ENCODE measurements at places on chromosomes 16 and 17. TPM values are rescaled to one million over a fixed set of nuclear protein-coding genes. Genes with fewer than 3 reads are reported as not detected.

GRCh38 chr17:48131216-48131824 lies 23.8 kb downstream of the SNX11 start:
- no peaks in the 10 kb centered on the region for H3K27me3 ChIP-seq
- peak; percentile 87 for DNase-seq
- no peaks in the 10 kb centered on the region for H3K4me1 ChIP-seq
- H3K4me3 ChIP-seq, result no peak overlapping the region

DNA sequence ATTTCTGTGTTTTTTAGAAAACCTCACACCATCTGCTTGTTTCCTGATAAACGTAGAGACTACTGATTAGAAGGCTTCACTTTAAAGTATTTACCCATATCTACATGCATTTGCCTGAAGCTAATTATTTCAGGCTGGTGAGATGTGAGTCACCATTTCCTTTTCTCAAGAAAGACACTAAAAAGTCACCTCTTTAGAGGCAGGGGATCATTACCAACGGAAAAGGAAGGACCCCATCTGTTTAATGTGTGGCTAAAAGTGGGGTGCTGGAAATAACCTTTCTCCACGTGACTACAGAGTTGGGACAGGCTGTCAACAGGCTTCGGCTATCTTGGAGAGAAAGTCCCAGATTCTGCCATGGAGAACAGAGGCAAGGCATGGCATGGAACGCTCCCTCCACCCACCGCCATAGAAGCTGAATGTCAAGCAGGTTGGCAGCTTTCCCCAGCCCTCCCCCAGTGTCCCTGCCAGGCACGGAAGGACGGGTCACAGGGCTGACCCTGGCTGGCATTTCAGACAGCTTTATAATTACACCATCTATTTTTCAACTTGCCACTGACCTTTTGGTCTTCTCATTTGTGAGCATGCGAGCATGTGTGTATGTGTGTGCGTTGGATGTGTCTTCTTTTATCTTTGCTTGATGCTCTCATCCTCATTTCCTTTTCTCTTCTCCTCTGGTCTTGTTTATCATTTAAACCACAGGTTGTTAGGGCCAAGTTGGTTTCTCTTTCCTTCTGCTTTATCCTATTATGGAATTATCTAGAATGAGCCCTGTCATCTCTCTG lies 157.0 kb downstream of the CPPED1 start:
- H3K36me3 ChIP-seq, result no peaks in the 10 kb centered on the region
- DNase-seq, result no peak
- no peaks in the 10 kb centered on the region for H3K27me3 ChIP-seq
- H3K4me3 ChIP-seq, result no peak overlapping the region

DNA sequence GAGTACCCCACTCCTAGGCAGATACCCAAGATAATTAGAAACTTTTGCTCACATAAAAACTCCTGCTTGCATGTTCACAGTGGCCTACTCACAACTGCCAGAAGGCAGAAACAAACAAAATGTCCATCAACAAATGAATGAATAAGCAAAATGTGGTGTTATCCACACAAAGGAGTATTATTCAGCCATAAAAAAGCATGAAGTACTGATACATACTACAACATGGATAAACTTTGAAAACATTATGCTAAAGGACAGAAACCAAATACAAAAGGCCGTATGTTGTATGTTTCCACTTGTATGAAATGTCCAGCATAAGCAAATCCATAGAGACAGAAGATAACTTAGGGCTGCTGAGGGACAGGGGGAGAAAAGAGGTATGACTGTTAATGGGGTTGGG lies 1.9 kb downstream of the HSDL1 start:
- no peak overlapping the region for H3K27ac ChIP-seq
- DNase-seq, result no peak
- H3K36me3 ChIP-seq, result no peaks in the 10 kb centered on the region
- peaks cover 4% of the 10 kb centered on the region for H3K4me1 ChIP-seq

DNA sequence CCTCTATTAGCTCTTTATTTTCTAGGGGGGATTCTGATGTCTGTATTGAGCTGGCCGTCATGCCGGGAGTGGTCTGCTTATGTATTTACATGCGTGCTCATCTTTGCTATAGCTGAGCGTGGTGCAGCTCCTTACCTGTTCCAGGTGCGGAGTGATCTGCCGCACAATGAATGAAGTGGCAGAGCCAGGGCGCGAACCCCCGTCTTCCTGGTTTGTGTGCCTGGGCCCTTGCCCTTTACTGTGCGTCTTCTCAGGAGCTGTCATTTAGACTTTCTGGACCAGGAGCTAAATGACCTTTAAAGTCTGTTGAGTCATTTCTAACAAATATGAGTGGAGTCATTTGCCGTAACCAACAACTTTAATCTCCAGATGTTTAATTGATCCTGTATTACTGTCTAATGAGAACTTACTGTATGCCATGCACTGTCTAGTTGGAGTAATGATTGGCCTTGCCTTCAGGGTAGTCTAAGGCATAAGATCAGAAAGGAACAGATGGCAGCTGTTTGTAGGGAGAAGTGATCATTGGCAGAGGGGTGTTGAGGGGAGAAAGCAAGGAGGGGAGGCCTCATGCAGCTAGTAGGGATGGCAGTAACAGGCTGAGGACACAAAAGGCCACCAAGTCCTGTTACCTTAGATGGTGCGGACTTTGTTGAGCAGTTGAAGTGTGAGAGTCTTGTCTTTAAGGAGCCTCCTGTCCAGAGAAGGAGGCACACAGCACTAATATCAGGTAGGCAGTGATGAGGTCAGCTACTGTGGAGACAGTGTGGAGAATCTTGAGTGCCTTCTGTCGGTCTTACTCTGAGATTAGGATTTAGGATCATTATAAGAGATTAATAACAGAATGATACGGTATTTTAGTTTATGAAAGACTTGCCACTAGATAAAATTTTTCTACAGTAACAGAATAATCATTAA lies 53.9 kb downstream of the USP10 start:
- no peaks in the 10 kb centered on the region for H3K4me1 ChIP-seq
- H3K4me3 ChIP-seq, result no peak overlapping the region
- H3K36me3 ChIP-seq, result no peaks in the 10 kb centered on the region
- DNase-seq, result no peak

- H3K36me3 ChIP-seq, result no peaks in the 10 kb centered on the region
- no peaks in the 10 kb centered on the region for H3K4me1 ChIP-seq
- DNase-seq, result no peak
- no peak overlapping the region for H3K27ac ChIP-seq
- no peaks in the 10 kb centered on the region for H3K27me3 ChIP-seq
Measured at GRCh38 chr16:25679511-25679910, 12.2 kb upstream of the HS3ST4 start.

DNA sequence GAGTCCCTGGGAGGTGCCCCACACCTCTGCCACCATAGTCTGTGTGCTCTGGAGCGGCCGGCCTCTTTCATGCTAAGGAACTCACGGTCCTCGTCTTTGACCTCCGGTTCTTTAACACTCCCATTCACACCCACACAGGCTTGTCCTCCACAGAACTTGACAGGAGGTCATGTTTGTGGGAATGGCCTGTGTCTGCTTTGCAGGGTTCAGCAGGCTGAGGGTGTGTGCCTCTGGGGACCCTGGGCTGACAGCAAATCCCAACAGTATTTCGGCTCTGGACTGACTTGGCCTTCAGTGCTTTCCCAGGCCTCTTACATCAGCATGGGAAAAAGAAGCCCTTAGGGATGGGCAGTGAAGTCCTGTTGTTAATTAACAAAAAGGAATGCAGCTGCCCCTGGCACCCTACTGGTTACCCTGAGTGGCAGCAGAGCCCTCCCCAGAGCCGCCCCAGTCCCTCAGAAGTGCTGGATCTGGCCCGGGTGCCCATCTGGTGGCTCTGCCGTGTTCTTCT lies 35.4 kb upstream of the ADORA2B start:
- H3K36me3 ChIP-seq, result no peaks in the 10 kb centered on the region
- H3K27ac ChIP-seq, result no peak overlapping the region
- peaks cover 4% of the 10 kb centered on the region for H3K4me1 ChIP-seq

- H3K27me3 ChIP-seq, result no peaks in the 10 kb centered on the region
- peak; percentile 35 for DNase-seq
- no peak overlapping the region for H3K27ac ChIP-seq
- H3K36me3 ChIP-seq, result no peaks in the 10 kb centered on the region
- H3K4me3 ChIP-seq, result no peak overlapping the region
- H3K4me1 ChIP-seq, result no peaks in the 10 kb centered on the region
Measured at GRCh38 chr17:61482467-61482866, 30.2 kb downstream of the TBX4 start.

GRCh38 chr17:39737206-39737759 lies 455 bp upstream of the GRB7 start:
- H3K27ac ChIP-seq, result peak overlapping the region; percentile 96
- H3K27me3 ChIP-seq, result no peaks in the 10 kb centered on the region
- peak overlapping the region; percentile 77 for H3K4me3 ChIP-seq
- no peaks in the 10 kb centered on the region for H3K36me3 ChIP-seq
- peak; percentile 53 for DNase-seq
- peaks cover 14% of the 10 kb centered on the region for H3K4me1 ChIP-seq

DNA sequence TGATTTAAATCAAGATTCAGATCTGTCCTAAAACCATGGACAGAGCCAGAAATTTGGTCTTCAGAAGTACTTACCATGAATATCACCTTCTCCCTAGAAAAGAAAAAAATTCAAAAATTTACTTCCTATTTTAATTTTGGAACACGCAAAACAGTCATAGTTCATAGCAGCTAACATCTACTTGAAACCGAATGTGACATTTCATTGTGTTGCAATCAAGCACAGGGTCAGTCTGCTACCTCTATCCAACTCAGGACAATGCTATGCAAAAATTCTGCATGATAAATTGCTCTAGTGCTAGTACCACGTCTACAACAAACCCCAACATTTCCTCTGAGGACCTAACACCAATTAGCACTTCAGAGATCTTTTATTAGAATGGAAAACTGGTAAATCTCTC lies 7.7 kb downstream of the JPT1 start:
- DNase-seq, result no peak
- no peak overlapping the region for H3K4me3 ChIP-seq
- H3K27me3 ChIP-seq, result no peaks in the 10 kb centered on the region

GRCh38 chr16:70438585-70438968 lies 323 bp downstream of the ST3GAL2 start:
- H3K4me1 ChIP-seq, result peaks cover 20% of the 10 kb centered on the region
- DNase-seq, result peak; percentile 85
- H3K4me3 ChIP-seq, result peak overlapping the region; percentile 74
- H3K36me3 ChIP-seq, result peaks cover 2% of the 10 kb centered on the region
- no peak overlapping the region for H3K27ac ChIP-seq

GRCh38 chr16:25260416-25260815 lies 2.8 kb upstream of the ZKSCAN2 start:
- no peak overlapping the region for H3K27ac ChIP-seq
- DNase-seq, result no peak
- H3K4me3 ChIP-seq, result no peak overlapping the region
- H3K27me3 ChIP-seq, result no peaks in the 10 kb centered on the region
- H3K4me1 ChIP-seq, result no peaks in the 10 kb centered on the region

DNA sequence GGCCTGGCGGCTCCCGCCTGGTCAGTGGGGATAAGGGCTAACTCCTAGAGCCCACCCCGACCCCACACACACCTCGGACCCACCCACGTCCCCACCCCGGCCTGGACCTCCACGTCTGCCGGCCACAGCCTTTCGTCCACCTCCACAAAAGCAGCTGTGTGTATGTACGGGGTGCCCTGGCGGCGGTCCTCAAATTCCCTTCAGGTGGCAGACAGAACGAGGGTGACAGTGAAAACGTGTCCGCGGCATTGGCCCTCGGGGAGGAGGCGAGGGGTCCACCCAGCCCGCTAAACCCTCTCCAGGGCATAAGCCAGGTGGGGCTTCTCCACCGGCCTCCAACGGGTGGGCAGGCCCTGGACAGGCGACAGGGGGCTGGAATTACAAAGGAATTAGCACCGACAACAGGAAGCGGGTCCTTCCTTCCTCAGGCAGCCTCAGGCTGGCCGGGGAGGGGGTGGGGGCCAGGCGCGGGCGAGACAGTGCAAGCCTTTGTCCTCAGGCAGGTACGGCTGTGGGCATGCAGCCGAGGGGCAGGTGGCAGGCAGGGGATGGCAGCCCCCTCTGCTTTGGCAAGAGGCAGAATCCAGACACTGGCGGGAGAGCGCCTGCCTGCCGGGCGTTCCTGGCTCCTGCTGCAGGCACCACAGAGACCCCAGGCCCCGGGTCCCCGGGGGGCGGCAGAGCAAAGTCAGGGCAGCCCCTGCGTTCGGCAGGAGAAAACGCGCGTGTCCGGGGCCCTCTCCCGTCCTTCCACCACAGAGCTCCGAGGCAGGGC lies 12.3 kb upstream of the PITPNA start:
- no peak overlapping the region for H3K27ac ChIP-seq
- no peaks in the 10 kb centered on the region for H3K27me3 ChIP-seq
- H3K36me3 ChIP-seq, result no peaks in the 10 kb centered on the region
- H3K4me1 ChIP-seq, result no peaks in the 10 kb centered on the region
- DNase-seq, result peak; percentile 83

GRCh38 chr17:48373130-48373830 lies 56.7 kb downstream of the SKAP1 start:
- H3K4me3 ChIP-seq, result no peak overlapping the region
- no peak for DNase-seq
- H3K36me3 ChIP-seq, result no peaks in the 10 kb centered on the region
- H3K27ac ChIP-seq, result no peak overlapping the region
- H3K27me3 ChIP-seq, result no peaks in the 10 kb centered on the region

- H3K4me1 ChIP-seq, result no peaks in the 10 kb centered on the region
- H3K36me3 ChIP-seq, result no peaks in the 10 kb centered on the region
- no peaks in the 10 kb centered on the region for H3K27me3 ChIP-seq
- H3K27ac ChIP-seq, result no peak overlapping the region
- no peak overlapping the region for H3K4me3 ChIP-seq
Measured at GRCh38 chr16:76816475-76816874, 374.5 kb upstream of the MON1B start.

DNA sequence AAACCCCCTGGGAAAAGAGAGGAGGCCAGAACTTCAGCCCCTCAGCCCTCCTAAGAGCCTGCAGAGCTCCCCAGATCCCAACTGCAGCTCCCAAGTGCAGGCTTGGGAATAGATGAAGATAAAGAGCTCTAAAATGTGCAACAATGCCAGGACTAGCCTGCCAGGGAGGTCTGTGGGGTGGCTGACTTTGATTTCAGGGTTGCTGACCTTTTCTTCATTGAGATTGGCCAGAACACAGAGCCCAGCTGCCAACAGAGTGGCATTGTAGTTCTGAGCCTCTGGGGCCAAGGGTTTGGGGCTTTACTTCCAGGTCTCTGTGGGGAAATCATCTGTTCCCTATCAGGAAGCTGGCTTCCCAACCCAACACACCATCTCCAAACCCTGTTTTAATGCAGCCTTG lies 120.6 kb downstream of the COPRS start:
- H3K4me1 ChIP-seq, result no peaks in the 10 kb centered on the region
- DNase-seq, result no peak
- H3K27me3 ChIP-seq, result no peaks in the 10 kb centered on the region
- no peak overlapping the region for H3K4me3 ChIP-seq
- no peak overlapping the region for H3K27ac ChIP-seq

Gene HAP1
- total RNA-seq, result 1.3 TPM

Gene CDRT15L2
- not detected for total RNA-seq

Gene TBC1D3E
- total RNA-seq, result not detected

Gene ANKS3
- 27.6 TPM for total RNA-seq

Gene ALOX12B
- total RNA-seq, result not detected

Gene NTN3
- 0.28 TPM for total RNA-seq

Gene CA7
- not detected for total RNA-seq

Gene NSF
- 52.4 TPM for total RNA-seq

Gene MARVELD3
- 10.3 TPM for total RNA-seq

Gene CYBC1
- 139 TPM for total RNA-seq

Measured in kidney (tissue), 22 donors.